ENCODE measurements at places on chromosomes 4 and X. TPM values are rescaled to one million over a fixed set of nuclear protein-coding genes. Genes with fewer than 3 reads are reported as not detected.

GRCh38 chr4:100569196-100569595 is 51.4 kb upstream of the EMCN start:
- no peak for DNase-seq

VCX3B gene
- polyA plus RNA-seq = not detected

KLB gene
- polyA plus RNA-seq = 0.50 TPM

DNA sequence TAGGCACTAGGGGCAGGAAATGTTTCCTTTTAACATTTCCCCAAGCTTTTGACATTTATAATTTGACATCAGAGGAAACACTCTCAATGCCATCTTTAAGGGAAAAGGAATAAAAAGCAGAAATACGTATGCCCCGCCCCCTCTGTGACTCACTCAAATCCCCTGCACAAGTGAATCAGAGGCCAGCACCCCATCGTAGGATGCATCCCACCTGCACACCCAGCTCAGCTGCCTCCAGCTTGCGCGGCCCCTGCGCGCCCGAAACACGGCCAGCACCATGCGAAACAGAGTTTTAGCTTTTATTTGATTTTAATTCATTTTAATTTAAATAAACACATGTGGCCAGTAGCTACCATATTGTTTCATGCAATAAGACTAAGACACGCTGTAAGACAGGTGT is 29.5 kb downstream of the ABLIM2 start:
- no peak for DNase-seq

DNA sequence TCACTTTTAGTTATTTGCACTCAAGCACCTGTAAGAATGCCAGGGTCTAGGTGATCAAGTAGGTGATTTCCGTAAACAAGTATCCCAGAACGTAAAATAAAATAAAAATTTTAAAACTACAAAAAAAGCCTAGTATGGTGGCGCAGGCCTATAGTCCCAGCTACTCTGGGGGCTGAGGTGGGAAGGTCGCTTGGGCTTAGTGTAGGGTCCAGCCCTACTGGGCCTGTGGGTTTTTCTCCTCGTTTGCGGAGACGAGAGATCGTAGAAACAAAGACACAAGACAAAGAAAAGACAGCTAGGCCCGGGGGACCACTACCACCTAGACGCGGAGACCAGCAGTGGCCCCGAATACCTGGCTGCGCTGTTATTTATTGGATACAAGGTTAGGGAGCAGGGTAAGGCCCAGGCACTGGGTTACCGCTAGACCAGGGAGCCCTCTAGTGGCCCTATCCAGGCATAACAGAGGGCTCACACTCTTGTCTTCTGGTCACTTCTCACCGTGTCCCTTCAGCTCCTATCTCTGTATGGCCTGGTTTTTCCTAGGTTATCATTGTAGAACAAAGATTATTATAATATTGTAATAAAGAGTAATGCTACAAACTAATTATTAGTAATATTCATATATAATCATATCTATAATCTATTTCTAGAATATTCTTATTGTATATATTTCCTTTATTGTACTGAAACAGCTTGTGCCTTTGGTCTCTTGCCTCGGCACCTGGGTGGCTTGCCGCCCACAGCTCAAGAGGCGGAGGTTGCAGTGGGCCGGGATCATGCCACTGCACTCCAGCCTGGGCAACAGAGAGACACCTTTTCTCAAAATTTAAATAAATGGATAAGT is 38.4 kb downstream of the SAGE1 start:
- peak; percentile 10 for DNase-seq

CFAP99 gene
- polyA plus RNA-seq = not detected

PWWP3B gene
- polyA plus RNA-seq = 26.3 TPM

GRCh38 chr4:86338989-86339388 is 20.9 kb downstream of the MAPK10 start:
- DNase-seq = no peak

DNA sequence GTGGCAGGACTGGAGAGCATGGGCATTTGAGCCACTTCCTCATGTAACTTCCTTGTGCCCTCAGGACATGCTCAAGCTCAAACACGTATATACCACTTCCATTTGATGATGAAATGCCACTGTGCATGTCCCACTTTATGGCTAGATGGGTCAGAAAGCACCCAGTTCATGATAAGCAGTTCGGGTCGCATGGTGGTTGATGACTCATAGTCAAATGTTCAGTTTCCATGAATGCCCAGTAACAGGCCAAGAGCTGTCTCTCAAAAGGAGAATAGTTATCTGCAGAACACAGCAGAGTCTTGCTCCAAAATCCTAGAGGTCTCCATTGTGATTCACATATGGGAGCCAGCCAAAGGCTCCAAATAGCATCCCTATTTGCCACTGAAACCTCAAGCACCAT is 48.9 kb upstream of the SPIN3 start:
- DNase-seq = no peak

SYNPO2 gene
- polyA plus RNA-seq = 155 TPM

DNA sequence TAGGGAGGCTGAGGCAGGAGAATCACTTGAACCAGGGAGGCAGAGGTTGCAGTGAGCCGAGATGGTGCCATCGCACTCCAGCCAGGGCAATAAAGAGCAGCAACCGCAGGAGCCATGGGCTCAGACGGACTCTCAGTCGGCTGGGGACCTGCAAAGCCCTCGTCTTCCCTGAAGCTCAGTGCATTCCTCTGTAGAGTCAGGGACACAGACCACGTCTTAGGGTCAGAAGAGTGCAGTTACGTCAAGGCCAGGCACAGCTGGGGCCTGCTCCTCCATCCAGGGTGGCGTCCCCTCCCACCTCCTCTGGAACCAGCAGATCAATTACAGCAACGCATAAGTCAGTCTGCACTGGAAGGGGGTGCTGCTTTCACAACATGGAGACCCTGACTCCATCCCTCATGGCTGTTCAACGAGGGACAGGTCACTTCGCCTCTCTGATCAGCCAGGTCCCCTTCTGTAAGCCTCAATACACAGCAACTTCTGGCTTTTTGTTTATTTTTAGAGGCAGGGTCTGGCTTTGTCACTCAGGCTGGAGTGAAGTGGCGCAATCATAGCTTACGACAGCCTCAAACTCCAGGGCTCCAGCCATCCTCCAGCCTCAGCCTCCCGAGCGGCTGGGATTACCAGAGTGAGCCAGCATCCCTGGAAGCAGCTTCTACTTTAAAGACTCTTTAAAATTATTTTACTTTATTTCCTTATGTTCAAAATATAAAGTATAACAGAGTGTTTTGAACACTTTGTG is 76.4 kb downstream of the ZFYVE28 start:
- no peak for DNase-seq

IL2RG gene
- 1.8 TPM for polyA plus RNA-seq

- no peak for DNase-seq
Observed at GRCh38 chr4:15706646-15707362, 3.9 kb downstream of the BST1 start.

SLC7A11 gene
- 0.46 TPM for polyA plus RNA-seq
